Heart left ventricle (tissue), 16 donors: ENCODE measurements at places on chromosomes 5 and 9. TPM values are rescaled to one million over a fixed set of nuclear protein-coding genes. Genes with fewer than 3 reads are reported as not detected.

DNA sequence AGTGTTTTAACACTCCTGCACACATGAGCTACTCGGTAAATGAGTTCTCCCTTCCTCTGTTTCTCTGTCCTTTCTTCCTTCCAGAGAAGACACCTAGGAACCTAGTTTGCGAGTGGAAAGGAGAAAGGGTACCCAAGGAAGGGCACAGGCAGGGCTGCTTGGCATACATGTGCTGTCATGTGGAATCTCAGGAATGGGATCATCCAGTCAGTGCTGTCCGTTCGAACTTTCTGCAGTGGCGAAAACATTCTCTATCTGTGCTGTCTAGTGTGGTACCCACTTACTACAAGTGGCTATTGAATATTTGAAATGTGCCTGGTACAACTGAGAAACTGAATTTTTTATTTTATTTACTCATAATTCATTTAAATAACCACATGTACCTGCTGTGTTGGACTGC lies 28.0 kb downstream of the NLN start:
- no peak overlapping the region for H3K4me3 ChIP-seq
- no peak for DNase-seq
- no peaks in the 10 kb centered on the region for H3K36me3 ChIP-seq
- no peak overlapping the region for H3K27ac ChIP-seq
- peaks cover 4% of the 10 kb centered on the region for H3K4me1 ChIP-seq
- H3K27me3 ChIP-seq = no peaks in the 10 kb centered on the region

DNA sequence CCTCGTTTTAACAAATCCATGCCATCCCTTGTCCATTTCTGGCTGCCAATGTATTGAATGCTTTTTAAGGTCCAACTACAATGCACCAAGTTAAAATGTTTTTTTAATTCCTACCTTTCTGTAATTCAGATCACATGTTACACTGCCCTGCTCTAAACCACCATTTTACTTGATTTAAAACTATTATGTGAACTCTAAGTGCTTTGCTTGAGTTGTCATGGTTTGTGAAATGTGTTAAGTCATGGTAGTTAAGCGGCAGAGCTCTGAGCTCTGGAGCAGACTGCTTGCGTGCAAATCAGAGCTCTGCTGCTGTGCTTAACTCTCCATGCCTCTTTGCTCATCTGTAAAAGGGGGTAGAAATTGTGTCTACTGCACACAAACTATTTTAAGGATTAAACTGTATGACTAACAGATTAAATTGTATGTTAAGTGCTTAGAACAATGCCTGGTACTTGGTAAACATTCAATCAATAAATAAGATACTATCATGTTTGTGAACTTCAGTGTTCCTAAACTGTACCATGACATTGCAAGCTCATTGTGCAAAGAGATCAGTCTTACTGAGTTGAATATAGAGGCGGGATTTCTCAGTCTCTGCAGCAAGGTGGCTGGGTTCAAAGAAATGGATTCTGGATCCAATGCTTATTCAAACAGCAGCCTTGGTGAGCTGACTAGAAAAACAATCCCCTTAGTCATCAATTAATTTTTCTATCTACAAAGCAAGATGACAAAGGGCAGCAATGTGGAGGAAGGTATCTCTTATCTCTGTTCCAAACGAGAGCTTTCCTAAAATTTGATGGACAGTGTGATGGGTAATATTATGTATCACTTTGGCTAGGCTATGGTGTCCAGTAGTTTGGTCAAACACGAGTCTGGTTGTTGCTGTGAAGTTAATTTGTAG lies 16.1 kb upstream of the CMBL start:
- H3K4me3 ChIP-seq = no peak overlapping the region
- peaks cover 7% of the 10 kb centered on the region for H3K4me1 ChIP-seq
- no peaks in the 10 kb centered on the region for H3K27me3 ChIP-seq
- H3K27ac ChIP-seq = no peak overlapping the region

PDGFRB gene
- 27.6 TPM for polyA plus RNA-seq

LHFPL2 gene
- polyA plus RNA-seq = 1.8 TPM

DNA sequence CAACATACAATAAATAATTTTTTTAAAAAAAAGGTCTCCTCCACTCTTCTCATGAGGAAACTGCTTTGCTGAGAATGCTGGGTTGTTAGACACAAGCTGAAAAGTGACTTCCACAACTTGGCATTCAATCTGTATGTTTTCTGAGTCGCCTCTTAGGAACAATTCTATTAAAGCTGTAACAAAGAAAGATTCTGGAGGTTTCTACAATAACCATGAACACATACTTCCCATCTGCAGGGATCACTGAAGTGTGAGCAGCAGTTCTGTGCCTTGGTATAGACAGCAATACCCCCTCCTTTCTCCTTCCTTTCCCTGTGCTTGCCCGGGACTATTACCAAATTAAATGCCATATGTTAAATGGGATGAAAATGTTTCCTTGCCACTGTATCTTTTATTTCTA lies 1.5 kb downstream of the DIRAS2 start:
- H3K27ac ChIP-seq = no peak overlapping the region
- DNase-seq = no peak
- H3K4me3 ChIP-seq = no peak overlapping the region
- H3K4me1 ChIP-seq = peaks cover 8% of the 10 kb centered on the region
- H3K36me3 ChIP-seq = no peaks in the 10 kb centered on the region
- peaks cover 44% of the 10 kb centered on the region for H3K27me3 ChIP-seq

GRCh38 chr5:133701871-133702270 lies 89.5 kb upstream of the FSTL4 start:
- no peak overlapping the region for H3K27ac ChIP-seq
- no peaks in the 10 kb centered on the region for H3K27me3 ChIP-seq

DNA sequence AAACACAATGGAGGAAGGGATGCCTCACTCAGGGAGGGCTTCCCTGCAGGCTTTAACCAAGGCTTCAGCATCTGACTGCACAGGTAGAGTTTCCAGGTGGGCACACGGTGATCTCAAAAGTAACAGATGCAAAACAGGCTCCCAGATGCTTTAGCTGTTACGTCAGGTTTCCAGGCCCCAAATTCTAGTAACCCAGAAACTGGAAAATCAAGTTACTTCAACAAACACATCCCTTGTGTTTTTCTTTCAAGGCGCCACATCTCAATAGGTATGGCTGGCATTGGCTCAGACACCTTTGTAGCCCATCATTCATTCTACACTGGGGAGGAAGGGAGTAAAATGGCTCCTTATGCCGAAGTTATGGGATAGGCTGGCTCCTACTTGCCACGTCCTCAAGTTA lies 27.4 kb downstream of the NRG2 start:
- no peaks in the 10 kb centered on the region for H3K36me3 ChIP-seq
- no peak for DNase-seq
- H3K4me3 ChIP-seq = no peak overlapping the region
- H3K4me1 ChIP-seq = no peaks in the 10 kb centered on the region

DNA sequence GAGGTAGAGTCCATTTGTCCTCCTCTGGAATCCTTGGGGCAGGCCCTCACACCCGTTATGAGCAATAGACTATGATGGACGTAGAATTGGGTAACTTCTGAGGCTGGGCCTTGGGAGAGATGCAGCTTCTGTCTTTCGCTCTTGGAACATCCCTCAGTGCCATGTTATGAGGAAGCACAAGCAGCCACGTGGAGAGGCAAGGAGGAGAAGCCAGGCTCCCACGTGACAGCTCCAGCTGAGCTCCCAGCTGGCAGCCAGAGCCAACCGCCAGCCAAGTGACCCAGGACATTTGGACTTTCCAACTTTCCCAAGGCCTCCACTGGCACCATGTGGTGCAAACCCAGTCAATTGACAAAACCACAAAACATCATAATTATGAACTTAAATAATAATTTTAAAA lies 43.0 kb upstream of the BOD1 start:
- no peaks in the 10 kb centered on the region for H3K27me3 ChIP-seq
- DNase-seq = no peak
- H3K27ac ChIP-seq = no peak overlapping the region

TSSK1B gene
- polyA plus RNA-seq = not detected

FOXD4L4 gene
- polyA plus RNA-seq = not detected

PHF24 gene
- 0.11 TPM for polyA plus RNA-seq

- no peak overlapping the region for H3K27ac ChIP-seq
- H3K27me3 ChIP-seq = no peaks in the 10 kb centered on the region
- H3K4me1 ChIP-seq = peaks cover 5% of the 10 kb centered on the region
- no peak overlapping the region for H3K4me3 ChIP-seq
- no peak for DNase-seq
Observed at GRCh38 chr9:31389075-31389474, 995.4 kb upstream of the ACO1 start.

GRCh38 chr9:82923912-82924605 lies 138.9 kb downstream of the RASEF start:
- no peak overlapping the region for H3K4me3 ChIP-seq
- H3K36me3 ChIP-seq = no peaks in the 10 kb centered on the region
- H3K4me1 ChIP-seq = no peaks in the 10 kb centered on the region

DNA sequence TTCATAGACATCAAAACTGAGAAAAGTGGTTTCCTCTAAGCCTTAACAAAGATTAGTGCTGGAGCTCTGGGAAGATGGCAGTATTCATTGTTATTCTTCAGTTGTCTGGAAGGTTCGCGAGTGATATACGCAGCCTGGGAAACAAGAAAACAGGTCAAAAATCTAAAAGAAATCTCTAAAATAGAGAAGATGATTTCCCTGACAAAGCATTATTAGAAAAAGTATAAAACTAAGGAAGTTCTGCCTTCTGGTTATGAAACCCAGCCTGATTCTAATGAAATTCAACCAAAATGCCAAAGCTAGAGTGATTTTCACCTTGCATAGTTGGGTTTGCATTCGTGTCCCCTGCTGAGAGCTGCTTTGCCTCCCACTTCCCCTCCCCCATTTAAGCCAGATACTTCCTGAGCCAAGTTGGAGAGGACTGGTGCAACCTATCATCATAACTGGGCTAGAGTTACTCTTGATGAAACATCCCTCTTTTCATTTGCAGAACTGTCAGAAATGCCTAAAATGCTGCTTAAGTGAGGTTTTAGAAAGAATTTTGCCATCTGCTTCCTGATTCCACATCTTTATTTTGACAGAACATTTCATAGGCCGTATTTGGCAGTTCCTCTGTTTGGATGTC lies 48.4 kb downstream of the NDFIP1 start:
- DNase-seq = no peak
- H3K27ac ChIP-seq = no peak overlapping the region
- H3K27me3 ChIP-seq = no peaks in the 10 kb centered on the region
- H3K4me1 ChIP-seq = peaks cover 3% of the 10 kb centered on the region

ANAPC2 gene
- polyA plus RNA-seq = 26.6 TPM

GRCh38 chr9:81999806-82000205 lies 11.2 kb downstream of the SPATA31D1 start:
- H3K4me3 ChIP-seq = no peak overlapping the region
- no peaks in the 10 kb centered on the region for H3K27me3 ChIP-seq
- DNase-seq = no peak
- H3K27ac ChIP-seq = no peak overlapping the region

DNA sequence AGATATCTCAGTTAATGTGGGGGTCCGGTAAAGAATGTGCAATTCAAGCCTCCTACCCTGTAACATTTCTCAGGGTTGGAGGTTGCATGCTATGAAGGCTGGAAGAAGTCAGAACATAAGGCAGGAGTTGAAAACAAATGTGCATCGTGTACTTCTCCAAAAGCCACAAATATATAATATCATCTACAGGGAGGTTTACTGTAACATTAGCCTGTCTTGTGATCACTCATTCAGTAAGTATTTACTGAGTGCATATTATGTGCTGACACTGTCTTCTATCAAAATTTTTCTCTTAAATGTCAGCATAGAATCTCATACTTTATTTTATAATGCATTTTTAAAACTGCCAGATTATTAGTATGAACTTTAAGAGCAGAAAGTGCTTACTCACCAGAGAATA lies 105.6 kb upstream of the ZNF366 start:
- H3K4me3 ChIP-seq = no peak overlapping the region
- no peaks in the 10 kb centered on the region for H3K36me3 ChIP-seq
- no peak for DNase-seq
- no peak overlapping the region for H3K27ac ChIP-seq
- H3K4me1 ChIP-seq = no peaks in the 10 kb centered on the region

DNA sequence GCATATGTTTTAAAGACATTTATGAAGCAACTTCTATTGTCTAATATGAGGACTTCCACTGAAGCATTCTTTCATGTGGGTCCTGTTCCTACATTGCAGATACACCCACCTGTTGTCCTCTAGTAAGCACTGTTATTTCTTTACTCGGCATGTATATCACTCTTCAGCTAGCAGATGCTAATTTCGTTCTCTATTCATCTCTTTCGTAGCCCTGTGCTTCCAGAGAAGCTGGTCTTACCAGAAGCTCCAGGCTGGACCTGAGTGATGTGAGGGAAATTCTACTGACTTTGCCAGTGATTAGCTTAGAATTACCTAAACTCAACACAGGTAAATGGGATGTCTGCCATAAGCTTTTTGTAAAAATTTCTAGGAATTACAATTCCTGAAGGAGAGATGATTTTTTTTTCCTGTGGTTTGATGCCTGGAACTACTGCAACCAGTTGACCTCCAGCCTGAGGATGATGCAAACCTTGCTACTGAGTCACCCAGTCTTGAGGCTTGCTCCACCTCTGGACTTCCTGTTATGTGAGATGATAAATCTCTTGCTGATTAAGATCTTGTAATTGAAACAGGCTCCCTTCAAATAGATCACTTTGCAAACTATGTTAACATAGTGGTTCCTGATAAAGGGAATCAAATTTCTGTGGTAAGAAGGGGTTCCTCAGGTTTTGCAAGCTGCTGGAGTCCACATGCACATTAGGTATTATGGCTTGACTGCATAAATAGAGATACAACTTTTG lies 52.2 kb upstream of the SPINK5 start:
- no peak for DNase-seq
- H3K27ac ChIP-seq = no peak overlapping the region

DNA sequence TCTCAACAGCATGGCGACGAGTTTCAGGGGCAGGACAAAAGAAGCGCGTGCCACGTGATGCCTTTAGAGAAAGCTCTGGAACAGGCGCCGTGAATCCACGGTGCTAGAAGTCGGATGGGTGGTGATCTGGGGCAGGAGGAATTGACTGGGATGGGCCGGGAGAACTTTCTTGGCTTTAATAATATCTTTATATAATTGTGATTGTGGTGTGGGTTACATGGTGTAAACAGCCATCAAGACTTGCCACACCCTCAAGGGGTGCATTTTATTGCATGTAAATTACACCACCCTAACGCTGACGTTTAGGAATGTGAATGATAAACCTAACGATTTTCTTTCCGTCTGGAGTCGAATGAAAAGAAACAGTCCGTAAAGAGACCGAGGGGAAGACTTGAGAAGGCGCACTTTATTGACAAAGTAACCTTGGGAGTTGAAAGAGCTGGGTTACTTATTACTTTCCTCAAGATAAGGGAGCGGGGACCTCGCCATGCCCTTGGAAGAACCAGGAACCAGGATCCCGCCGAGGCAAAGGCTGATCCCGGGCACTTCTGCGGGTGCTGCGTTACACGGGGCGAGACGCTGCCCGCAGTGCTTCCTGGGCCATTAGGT lies 8.5 kb downstream of the NRARP start:
- H3K4me1 ChIP-seq = peaks cover 40% of the 10 kb centered on the region
- peaks cover 20% of the 10 kb centered on the region for H3K27me3 ChIP-seq
- no peak for DNase-seq
- no peak overlapping the region for H3K4me3 ChIP-seq
- no peak overlapping the region for H3K27ac ChIP-seq

BARHL1 gene
- not detected for polyA plus RNA-seq

GRCh38 chr9:76898786-76899185 lies 7.1 kb downstream of the PRUNE2 start:
- peaks cover 22% of the 10 kb centered on the region for H3K27me3 ChIP-seq
- no peaks in the 10 kb centered on the region for H3K4me1 ChIP-seq
- H3K4me3 ChIP-seq = no peak overlapping the region
- H3K27ac ChIP-seq = no peak overlapping the region
